T-cell (primary cell): ENCODE measurements at places on chromosomes 5 and 9. TPM values are rescaled to one million over a fixed set of nuclear protein-coding genes. Genes with fewer than 3 reads are reported as not detected.
A peak's percentile ranks its signal among the peaks of the same experiment; 100 is the strongest.

The DNAI1 gene
- total RNA-seq, result not detected

The FBXW2 gene
- total RNA-seq, result 70.3 TPM

The CYLC2 gene
- not detected for total RNA-seq

GRCh38 chr9:130186839-130187522 is 14.8 kb downstream of the NCS1 start:
- H3K4me3 ChIP-seq, result no peak overlapping the region
- no peak for DNase-seq
- no peak overlapping the region for H3K27ac ChIP-seq
- no peaks in the 10 kb centered on the region for H3K4me1 ChIP-seq
- no peaks in the 10 kb centered on the region for H3K27me3 ChIP-seq
- H3K36me3 ChIP-seq, result no peaks in the 10 kb centered on the region

- no peak overlapping the region for H3K4me3 ChIP-seq
- DNase-seq, result no peak
- no peaks in the 10 kb centered on the region for H3K27me3 ChIP-seq
- no peak overlapping the region for H3K27ac ChIP-seq
- peaks cover 19% of the 10 kb centered on the region for H3K36me3 ChIP-seq
- H3K4me1 ChIP-seq, result peaks cover 13% of the 10 kb centered on the region
Observed at GRCh38 chr9:116697887-116698286, 10.8 kb downstream of the TRIM32 start.

DNA sequence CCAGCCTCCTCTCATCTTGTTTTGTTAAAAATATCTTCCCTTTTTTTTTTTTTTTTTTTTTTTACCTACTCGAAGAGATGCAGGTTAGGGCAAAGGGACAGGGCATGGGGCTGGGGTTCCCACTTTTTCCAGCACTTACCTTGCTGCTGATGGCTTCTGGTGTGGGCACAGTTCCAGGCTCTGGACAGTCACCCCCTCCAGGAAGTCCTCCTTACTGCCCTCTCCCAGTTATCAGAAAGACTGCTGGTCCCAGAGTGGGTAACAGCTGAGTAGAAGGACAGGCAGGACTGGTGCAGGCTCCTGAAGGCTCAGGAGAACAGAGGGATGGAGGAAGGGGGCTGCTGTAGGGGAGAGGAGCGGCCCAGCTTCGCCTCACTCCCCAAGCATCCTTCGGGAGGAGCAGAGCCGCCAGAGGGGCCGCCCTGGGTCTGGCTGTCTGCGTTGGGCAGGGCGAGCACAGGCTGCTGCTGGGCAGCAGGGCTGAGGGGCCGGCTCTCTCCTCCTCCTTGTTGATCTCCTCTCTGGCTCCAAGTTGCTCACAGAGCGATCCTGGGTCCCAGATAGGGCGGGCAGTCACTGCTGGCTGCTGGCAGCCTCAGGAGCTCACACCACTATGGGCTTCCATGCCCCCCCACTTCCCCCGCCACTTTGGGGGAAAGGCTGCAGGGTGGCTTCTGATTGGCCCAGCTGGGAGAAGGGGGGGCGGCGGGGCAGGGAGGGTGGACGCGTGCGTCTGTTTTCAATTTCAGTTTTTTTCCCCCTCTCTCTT is at the start of gene PDGFRB:
TSS of gene PDGFRB (minus strand) at position 588 of the 769 bp plus-strand sequence. CDS start 18,798 bp downstream, outside the sequence.
- no peaks in the 10 kb centered on the region for H3K27me3 ChIP-seq
- H3K27ac ChIP-seq, result no peak within 1 kb of the TSS
- peak within 1 kb of the TSS; percentile 47 for H3K4me3 ChIP-seq
- peaks cover 13% of the 10 kb centered on the region for H3K4me1 ChIP-seq
- peak; percentile 49 for DNase-seq
- H3K36me3 ChIP-seq, result no peaks in the 10 kb centered on the region
